ENCODE measurements at places on chromosomes 2 and 18.

DNA sequence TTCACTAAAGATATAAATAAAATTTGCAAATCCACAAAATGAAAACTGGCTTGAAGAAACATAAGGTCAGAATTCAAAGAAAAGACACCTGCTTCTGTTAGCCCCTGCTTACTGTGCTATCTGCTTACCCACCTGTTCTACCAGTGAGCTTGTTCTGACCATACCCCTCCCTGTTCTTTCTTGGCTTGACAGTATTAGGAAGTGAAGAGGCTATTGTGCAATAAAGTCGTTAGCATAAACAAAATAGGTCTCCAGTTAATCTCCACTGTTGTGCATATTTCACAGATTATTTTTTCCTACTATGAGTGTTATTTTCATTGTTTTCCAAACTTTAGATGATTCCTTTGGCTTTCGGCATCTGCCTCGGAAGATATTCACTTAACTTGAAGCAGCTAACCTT lies 322.1 kb downstream of the CCDC85A start:
- DNase-seq = no peak

GRCh38 chr2:127670055-127670956 lies 5.0 kb downstream of the LIMS2 start:
- DNase-seq = no peak

DNA sequence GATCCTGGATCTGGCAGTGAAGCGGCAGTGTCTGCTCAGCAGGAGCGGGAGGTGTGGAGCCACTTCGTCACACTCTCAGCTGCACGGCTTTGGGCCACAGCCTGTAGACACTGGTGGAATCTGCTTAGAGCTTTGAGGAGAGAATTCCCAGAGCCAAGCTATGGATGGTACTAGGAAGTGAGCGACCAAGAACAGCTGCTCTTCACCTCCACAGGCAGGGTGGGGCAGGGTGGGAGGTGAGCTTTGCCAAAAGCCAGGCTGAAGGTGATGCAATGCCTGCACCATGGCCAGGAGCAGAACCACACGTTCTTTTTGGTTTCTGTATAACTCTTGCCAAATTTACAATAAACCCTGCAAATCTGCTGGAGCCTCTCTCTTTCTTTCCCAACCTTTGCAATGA lies 226.1 kb downstream of the ANKRD30B start:
- no peak for DNase-seq

GRCh38 chr2:141899740-141900139 lies 231.1 kb downstream of the LRP1B start:
- no peak for DNase-seq

DNA sequence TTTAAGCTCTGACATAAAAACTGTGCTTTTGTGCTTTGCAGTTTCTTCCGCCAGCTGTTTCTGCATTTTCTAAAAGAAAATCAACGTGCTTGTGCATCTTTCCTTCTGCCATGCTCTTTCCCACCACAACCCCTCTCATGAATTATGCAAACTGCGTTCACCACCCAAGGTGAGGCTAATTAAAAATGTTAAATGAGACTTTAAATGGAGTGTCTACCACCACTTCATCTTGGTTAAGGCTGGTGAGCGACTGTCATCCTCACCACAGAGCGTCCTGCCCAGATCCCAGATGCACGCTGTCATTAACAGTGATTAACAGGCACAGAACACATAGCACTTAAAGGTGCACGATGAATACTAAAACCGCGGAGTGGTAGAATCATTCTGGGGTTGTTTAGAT lies 250.5 kb upstream of the RAB6C start:
- no peak for DNase-seq

GRCh38 chr2:169272010-169272409 lies 90.3 kb downstream of the LRP2 start:
- no peak for DNase-seq

GRCh38 chr2:140526575-140526974 lies 1604.2 kb downstream of the LRP1B start:
- no peak for DNase-seq

DNA sequence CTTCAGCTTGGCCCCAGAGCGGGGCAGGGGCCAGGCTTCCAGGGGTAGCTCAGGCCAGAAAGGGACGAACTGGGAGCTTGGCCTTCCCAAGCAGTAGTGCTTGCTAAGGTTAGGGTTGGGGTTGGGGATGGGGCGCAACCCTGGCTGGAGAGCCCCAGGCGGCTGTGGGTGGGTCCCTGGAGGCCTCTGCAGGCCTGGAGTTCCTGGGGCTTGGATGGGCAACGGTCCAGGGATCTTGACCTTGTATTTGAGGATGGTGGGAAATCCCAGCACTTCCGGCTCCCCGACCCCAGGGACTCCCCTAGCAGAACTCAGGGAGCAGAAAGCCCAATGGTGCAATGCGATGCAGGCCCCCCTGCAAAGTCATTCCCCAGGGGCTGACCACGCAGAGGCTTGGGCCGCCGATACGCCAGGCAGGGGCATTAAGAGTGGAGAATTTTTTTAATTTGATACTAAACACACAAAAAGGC lies 12.6 kb upstream of the MLPH start:
- DNase-seq = no peak

DNA sequence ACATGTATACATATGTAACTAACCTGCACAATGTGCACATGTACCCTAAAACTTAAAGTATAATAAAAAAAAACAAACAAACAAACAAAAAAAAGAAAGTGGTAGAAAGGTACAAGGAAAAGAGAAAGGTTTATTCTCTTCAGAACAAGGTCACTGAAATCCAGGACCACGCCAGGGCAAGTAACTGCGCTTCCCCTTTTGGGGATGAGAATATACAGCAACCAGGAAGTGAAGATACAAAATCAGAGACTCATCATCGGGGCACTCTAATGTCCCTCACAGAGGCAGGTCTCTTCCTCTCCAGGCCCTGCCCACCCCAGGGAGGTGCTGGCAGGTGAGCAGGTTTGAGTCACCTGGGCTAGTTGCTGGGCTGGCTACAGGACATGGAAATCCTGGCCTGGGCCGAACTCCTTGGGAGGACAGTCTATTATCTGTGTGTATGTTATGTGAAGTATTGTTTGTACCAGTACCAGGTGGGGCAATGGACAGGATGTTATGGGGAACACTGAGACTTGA lies 100.4 kb upstream of the GPR45 start:
- DNase-seq = no peak

DNA sequence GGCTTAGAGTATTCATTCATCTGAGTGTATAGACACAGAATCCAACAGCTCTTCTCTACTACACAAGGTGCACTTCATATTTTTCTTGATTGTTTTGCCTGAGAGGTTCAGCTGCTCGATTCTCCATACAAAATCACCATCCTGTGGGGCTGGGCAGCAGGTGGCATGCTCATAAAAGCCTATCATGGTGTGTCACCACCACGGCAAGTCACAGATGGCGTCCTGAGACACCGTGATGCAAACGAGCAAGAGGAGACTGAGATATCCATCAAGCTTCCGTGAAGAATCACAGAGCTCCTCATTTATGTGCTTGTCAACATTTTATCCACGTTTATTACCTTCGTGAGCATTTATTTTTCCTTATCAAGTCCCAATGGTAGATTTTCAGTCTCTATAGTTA lies 22.4 kb upstream of the NRP2 start:
- DNase-seq = no peak

- DNase-seq = no peak
These were observed 94.2 kb upstream of the LHCGR start for GRCh38 chr2:48849770-48850169.

DNA sequence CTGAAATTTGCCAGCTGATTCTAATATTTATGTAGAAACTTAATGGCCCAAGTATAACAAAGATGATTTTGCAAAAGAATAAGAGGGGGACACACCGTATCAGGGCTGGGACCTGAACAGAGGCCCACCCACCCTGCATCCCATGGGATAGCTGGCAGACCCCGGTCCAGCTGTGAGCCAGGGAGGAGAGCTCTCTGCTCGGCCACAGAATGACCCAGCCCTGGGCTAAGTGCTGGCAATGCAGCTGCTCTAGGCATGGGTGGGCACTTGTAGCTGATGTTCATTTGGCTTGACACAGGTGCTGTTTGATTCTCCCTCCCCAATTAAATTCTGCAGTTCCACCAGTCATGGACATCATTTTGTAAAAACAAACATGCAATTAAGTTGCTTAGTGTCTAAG lies 522.8 kb upstream of the RAB6C start:
- DNase-seq = no peak

GRCh38 chr2:134253804-134254203 lies at the start of gene MGAT5:
TSS of gene MGAT5 (plus strand) at chr2:134254072. CDS start at chr2:134254404, 332 bp downstream.
- DNase-seq = no peak

DNA sequence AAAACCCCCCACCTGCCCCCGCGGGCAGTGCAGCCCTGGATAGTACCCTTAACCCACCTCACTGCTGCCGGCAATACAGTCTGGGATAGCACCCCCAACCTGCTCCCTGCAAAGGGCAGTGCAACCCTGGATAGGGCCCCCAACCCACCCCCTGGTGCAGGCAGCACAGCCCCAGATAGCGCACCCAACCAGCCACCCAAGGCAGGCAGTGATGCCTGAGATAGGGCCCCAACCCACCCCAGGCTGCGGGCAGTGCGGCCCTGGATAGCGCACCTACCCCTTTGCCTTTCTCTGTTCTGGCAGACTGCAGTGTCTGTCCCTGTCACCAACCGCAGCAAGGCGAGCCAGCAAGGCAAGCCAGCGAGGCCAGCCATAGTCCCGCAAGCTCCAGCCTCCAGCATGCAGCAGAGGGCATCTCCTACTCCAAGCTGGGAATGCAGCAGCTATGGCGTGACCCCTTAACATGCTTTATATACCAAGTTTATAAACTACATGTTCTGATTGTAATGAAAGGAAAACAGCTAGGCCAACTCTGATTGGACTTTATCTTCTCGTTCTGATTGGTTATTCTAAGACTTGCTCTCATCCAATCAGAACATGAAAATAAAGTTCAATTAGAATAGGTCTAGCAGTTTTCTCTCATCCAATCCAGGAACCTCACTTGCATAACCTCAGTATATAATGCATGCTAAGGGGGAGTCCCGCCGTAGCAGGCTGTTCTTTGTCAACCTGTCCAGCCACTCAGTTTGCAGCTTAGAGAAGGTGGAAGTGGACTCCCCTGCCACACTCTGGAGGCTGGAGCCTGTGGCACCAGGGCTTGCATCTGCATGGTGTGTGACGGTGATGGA lies 34.1 kb upstream of the ANKRD62 start:
- DNase-seq = no peak

GRCh38 chr18:48674758-48675351 lies 136.0 kb downstream of the CTIF start:
- no peak for DNase-seq

GRCh38 chr18:46051731-46052461 lies 20.2 kb downstream of the PSTPIP2 start:
- DNase-seq = no peak

DNA sequence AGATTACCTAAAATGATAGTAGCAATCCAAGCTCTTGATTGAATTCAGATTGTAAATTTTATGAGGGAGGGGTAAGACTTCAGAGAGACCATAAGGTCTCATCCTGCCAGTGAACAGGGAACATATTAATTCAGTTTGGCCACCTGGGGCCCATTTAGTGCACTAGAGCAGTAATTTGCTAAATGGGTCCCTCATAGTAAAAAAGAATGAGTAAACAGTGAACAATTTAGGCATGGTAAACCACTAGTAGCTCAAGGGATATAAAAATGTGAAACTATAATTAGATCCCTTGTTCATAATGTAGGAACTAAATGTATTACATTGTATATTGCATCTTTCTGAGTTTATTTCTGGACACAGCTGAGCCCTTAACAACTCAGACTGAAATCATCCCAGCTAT lies 4.9 kb upstream of the PHLPP1 start:
- no peak for DNase-seq

GRCh38 chr2:235270956-235271355 lies 222.9 kb upstream of the AGAP1 start:
- no peak for DNase-seq

GRCh38 chr2:59851836-59852475 lies 701.5 kb downstream of the BCL11A start:
- no peak for DNase-seq

- no peak for DNase-seq
These were observed 88.4 kb upstream of the AFF3 start for GRCh38 chr2:100230754-100231153.

- DNase-seq = no peak
These were observed 21.1 kb upstream of the TMEM163 start for GRCh38 chr2:134739879-134740301.

- DNase-seq = no peak
These were observed 244.8 kb downstream of the BABAM2 start for GRCh38 chr2:28135324-28135723.

GRCh38 chr18:33467531-33467930 lies 27.0 kb upstream of the CCDC178 start:
- DNase-seq = no peak

DNA sequence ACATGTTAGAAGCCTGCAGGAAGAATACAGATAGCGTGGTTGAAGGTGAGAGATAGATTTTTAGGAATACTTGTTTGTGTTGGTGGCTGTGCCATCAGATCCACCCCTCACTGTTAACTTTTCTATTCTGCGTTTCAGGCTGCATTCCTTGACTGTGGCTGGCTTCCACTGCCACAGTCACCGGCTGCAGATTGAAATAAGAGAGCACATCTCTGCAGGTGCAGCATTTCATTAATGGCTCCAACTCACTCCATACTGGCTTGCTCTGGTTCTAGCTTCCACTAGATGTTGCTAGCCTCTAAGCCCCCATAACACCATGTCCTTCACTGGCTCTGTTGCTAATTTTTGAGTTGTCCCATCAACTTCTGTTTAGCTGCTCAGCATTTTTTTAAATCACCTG lies 286.5 kb downstream of the CPS1 start:
- no peak for DNase-seq

- no peak for DNase-seq
These were observed 4.0 kb downstream of the DGKD start for GRCh38 chr2:233358335-233358734.

GRCh38 chr2:26874514-26874913 lies 26.6 kb downstream of the DPYSL5 start:
- DNase-seq = no peak
